Activated CD8-positive, alpha-beta memory T cell treated with anti-CD3 and anti-CD28 coated beads, Interleukin-2, amount 50 U/mL, for 48 hours (primary cell): ENCODE measurements at places on chromosomes 11 and 22.

DNA sequence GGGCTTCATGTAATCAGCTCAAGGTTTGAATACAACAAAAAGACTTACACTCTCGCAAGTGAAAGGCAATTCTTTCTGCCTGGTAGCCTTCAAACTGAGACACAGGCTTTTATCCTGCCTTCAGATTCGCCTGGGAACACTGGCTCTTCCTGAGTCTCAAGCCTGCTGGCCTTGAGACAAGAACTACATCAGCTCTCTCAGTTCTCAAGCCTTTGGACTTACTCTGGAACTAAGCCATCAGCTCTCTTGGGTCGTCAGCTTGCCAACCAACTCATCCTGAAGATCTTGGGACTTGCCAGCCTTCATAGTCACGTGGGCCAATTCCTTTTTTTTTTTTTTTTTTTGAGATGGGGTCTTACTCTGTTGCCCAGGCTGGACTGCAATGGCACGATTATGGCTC, 35.7 kb upstream of the LRRC10B start:
- DNase-seq, result no peak

DNA sequence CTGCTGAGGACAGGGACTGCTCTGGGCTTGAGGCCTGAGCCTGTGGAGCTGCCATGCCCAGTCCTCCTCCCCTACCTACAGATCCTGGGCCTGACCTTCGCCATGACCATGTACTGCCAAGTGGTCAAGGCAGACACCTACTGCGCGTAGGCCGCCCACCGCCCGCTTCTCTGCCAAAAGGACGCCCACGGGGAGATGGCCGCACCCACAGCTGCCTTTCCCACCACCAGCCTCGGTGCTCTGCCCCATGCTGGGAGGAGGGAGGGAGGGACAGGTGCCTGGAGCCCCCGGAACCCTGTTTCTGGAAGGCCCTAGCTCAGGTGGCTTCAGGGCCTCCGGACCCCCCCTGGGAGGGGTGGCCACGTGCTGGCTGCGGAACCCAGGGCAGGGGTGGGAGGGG, 23.8 kb downstream of the TSPAN4 start:
- no peak for DNase-seq

DNA sequence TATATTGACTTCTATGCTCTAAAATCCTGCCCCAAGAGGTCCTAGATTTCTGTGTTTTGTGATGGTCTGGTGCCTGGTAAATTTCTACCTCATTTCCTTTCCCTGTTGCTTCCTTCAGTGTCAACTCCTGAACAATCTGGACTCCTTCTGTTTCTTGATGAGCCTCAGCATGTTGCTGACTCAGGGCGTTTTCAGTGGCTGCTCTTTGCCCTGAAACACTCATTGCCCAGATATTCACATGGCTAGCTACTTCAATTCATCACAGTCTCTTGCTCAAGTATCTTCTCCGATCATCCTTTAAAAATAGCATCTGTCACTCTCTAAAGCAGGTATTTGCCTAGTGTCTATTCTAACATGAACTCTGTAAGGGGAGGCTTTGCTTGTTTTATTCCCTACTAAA, 526.3 kb upstream of the RAG2 start:
- no peak for DNase-seq

DNA sequence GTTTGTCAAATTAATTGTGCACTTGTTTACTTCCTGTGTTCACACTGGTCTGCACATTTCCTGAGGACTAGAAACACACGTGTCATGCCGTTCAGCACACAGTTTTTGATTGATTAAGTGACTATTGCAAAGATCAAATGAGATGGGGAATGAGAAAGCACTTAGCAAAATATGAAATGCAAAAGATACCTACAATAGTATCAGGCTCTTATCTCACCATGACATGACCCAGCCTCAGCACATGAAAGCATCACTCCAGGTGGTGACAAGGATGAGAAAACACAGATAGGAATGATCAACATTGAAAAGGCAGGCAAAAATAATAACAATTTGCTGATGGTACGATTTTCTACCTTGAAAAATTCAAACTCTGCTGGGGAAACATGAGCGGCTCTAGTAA, 42.1 kb upstream of the TP53I11 start:
- no peak for DNase-seq

DNA sequence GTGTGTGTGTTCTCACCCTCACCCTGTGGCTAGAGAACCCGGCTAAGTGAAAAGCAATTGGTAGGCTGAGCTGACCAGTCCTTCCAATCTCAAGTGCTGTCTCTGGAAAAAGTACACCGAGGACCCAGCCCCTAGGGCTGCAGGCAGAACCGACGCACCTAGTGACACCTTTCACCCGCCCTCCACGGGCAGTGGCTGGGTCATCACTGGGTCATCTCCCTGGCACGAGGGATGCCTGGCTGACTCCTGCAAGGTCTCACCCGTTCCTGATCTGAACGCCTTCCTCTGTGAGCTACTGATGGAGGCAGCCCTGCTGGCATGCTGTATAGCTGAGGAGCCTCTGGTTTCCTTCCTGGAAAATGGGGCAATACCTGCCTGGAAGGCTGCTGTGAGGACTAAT, 311.5 kb downstream of the NTM start:
- DNase-seq, result no peak

DNA sequence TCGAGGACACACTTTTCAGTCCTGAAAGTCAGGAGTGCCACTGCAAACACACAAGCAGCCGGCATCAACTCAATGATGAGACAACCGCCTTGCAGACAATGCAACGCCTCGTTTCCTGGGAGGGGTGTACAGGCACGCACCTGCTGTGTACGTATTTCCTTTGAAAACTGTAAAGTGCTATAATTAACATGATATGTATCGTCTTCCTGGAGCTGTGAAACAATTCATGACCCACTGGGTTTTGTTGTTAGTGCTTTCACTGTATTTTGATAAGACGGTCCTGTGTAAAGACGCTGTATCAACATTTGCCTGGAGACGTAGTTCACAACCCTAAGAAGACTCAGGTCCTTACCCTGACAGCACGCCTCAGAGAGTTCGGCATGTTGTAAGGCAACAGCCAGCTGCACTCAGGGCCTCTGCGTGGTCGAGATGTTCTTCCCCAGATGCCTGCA, 105.7 kb upstream of the ANO1 start:
- DNase-seq, result no peak

DNA sequence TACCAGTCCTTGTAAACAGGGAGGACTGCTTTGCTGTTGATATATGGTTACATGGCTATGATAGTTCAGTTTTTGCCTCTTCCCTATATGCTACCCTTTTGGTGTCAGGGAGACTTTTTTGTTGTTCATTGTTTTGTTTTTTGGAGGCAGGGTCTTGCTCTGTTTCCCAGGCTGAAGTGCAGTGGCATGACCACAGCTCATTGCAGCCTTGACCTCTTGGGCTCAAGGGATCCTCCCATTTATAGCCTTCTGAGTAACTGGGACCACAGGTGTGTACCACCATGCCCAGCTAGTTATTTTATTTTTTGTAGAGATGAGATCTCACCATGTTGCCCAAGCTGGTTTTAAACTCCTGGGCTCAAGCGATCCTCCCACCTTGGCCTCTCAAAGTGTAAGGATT, 38.6 kb upstream of the SPTBN2 start:
- no peak for DNase-seq

DNA sequence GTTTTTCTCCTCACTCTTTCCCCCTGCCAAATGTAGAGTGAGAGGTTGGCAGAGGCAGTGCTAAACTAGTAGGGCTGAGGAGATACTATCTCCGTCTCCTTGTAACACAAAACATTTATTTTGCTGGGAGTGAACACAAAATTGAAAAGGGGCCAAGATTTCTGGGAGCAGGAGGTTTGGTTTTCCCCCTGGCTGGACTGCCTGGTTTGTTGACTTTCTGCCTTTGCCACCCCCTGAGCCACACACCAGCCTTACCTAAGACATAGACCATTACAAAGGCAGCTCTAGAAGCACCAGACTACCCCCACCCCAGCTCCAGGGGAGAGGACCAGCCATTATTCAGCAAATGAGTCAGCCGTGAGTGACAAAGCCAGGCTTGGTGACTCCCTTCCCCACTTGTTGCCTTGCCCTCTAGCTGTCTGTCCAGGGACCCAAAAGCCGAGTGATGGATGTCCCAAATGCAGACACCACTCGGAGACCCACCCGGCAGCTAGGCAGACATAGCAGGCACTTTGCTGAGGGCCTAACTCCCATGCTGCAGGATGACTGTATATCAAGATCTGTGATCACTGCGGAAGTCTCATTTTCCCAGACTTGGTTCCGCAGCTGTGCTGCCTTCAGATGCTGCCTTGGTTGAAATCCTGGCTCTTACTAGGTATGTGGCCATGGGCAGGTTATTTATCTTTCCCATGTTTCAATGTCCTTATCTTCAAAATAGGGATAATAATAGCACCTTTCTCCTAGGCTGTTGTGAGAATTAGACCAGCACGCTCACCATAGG, 17.7 kb upstream of the CDON start:
- DNase-seq, result no peak

DNA sequence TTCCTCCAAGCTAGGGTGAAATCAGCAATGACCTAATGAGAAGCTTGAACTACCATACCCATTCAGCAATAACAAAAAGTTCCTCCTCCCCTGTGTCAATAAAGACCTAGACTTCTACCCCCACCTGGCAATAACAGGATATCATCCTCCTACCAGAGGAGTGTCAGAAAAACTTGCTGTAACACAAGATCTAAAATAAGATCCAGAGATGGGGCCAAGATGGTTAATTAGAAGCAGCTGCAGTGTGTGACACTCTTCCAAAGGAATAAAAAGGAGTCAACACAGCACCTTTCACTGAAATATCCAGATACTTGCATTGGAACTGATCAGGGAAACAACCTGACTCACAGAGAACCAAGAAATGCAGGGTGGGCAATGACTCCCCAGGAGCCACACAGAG, 84.4 kb upstream of the ARHGAP42 start:
- DNase-seq, result no peak

DNA sequence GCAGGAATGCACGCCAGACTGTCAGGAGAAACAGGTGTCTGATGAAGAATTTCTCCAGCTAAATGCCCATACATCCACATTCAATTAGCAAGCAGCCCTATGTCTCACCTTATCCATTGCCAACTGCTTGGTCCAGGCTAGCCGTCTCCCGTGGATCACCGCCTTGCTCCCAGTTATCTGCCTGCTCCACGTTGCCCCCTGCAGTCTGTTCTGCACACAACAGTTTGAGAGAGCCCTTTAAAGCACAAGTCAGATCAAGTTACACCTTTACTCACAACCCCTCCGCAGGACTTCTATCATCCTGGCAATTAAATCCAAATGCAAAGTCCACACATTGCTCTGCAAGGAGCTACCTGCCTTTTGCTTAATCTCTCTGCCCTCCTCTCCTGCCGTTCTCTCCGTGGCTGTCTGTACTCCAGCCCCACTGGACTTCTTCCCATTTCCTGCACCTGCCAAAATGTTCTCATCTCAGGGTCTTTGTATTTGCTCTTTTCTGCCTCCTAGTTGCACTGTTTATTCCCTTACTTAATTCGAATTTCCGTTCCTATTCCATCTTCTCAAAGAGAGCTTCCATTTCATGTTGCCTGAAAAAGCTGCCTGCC, 185.3 kb upstream of the LARGE1 start:
- peak; percentile 54 for DNase-seq

GRCh38 chr11:64888729-64889511, 10.5 kb upstream of the EHD1 start:
- DNase-seq, result no peak

- no peak for DNase-seq
Measured at GRCh38 chr11:27191639-27192038, 151.0 kb downstream of the BBOX1 start.

DNA sequence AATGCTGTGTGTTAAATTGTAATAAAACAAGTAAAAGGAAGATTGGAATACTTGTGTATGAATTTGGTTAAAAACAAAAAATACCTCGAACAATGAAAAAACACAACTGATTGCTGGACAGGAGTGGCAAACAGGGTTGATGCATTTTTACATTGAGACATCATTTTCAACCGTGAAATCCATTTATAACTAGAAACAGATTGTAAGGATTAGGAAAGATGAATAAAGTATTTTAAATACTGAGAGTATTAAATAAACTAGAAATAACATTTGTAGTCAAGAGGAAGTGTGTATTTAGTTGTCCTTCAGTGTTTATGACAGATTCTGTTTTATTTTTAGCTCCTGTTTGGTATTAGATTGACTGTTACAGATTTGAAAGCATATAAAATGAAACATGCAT, 5.4 kb downstream of the ATM start:
- no peak for DNase-seq

- no peak for DNase-seq
Measured at GRCh38 chr11:21912285-21912684, 280.6 kb upstream of the ANO5 start.

DNA sequence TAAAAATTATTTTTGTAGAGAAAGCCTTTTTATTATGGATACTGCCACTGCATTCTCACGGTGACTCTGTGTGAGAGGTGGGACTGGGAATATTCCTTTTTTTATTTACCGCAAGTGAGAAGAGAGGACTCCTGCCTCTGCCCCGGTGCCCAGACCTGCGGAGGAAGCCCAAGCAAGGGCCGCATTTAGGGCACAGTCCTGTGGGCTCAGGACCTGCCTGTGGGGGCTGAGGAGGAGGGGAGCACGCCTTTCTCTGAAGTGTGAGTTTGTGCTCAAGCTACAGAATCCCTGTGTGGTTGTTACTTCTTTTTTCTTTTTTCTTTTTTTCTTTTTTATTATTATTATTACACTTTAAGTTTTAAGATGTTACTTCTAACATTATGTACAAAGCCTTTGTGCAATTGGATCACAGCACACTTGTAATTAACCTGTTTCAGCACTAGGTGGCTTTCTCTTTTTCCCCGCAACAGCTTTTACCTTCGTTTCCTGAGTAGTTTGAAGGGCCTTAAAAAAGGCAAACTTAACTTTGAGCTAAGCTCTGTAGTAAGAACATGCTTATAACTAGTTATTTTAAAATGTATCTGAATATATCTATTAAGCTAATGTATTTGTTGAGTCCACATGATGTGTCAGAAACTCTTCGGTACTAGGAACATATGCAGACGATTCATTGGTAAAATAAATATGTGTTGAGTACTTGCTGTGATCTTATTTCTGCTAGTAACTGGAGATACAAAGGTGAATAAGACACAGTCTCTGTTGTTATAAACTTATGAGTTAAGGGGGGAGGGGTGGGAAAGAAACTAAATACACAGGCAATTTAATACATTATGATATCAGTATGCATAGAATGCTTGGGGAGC, 18.3 kb downstream of the AMOTL1 start:
- DNase-seq, result no peak

DNA sequence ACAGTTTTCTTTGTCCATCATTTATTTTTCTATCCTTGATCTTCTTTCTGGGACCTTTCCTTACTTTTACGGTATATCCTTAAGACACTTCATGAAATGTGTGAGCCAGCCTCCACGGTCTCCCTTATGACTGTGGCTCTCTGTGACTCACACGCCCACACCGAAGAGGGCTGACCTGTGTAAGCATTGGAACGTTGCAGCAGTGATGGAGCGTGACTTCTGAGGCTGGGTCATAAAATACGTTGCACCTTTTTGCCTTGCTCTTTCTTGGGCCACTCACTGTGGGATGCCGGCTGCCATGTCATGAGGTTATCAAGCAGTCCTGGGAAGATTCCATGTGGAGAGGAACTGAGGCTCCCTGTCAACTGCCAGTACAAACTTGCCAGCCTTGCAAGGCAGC, 96.3 kb upstream of the RAB1B start:
- DNase-seq, result peak; percentile 60

DNA sequence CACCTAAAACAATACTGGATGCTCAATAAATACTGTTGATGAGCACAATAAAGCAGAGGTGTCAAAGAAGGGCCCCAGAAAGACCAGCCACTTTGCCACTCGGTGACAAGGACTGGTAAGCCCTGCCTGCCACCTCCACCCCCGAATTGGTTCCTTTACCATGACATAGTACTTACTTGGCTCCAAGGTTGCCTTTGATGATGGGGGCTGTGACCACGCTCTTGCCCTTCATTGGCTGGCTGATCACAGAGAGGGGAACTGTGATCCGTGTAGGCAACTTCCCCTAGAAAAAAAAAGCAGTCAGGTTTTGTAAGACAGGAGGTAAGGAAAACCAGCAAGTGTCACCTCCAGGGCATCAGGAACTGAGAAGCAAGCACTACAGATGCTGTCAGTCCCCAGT, 29.7 kb downstream of the NFRKB start:
- DNase-seq, result no peak
